ENCODE measurements at places on chromosomes 1 and 21.

DNA sequence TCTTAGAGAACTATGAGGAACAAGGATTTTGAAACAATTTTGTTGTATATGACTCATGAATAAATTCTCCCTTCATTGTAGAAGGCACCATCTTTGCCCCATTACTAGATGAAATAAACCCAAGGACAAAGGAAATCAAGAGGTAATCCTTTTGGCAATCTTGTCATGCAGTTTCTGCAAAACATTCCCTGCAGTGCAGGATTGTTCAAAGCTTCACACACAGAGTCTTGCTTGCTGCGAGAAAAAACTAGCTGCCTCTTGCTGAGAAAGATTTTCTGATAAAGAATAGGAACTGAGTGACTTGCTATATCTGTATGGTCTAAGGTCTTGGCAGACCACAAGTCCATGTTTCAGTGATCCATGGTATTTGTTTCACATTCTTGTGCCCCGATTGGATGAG is 657.4 kb upstream of the ADGRL4 start:
- DNase-seq = no peak

- DNase-seq = no peak
Measured at GRCh38 chr21:28752131-28752530, 240.5 kb downstream of the LTN1 start.

DNA sequence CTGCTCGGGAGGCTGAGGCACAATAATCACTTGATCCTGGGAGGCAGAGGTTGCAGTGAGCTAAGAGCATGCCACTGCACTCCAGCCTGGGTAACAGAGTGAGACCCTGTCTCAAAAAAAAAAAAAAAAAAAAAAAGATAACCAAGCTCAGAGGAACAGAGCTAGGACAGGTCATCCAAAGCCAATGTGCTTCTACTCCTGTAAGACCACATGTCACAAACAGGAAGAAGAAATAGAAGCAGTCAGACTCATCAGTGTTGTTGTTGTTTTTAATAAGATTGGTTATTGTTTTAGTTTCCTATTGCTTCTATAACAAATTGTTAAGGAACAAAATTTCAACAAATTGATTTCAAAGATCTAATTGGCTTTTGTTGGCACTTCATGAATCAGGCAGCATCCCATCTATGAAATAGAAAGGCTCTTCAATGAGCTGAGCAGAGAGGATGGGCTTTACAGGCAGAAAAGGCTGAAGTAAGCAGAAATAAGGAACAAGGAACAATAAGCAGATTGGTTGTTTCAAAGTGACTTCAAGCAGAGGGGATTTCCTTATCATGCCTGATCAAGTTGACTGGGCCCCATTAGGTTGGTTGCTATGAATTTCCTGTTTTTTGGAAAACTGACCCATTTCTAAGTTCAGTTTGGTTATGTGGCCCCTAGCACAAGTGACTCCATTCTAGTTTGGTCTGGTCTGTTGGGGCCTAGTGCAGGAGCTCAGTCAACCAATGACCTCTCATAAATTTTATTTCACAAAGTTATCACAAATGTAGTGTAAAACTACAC is 6.0 kb upstream of the AKNAD1 start:
- DNase-seq = no peak

- no peak for DNase-seq
Measured at GRCh38 chr1:110626889-110627288, 20.7 kb upstream of the KCNA2 start.

GRCh38 chr1:9643351-9644256 is 7.9 kb upstream of the PIK3CD start:
- no peak for DNase-seq

DNA sequence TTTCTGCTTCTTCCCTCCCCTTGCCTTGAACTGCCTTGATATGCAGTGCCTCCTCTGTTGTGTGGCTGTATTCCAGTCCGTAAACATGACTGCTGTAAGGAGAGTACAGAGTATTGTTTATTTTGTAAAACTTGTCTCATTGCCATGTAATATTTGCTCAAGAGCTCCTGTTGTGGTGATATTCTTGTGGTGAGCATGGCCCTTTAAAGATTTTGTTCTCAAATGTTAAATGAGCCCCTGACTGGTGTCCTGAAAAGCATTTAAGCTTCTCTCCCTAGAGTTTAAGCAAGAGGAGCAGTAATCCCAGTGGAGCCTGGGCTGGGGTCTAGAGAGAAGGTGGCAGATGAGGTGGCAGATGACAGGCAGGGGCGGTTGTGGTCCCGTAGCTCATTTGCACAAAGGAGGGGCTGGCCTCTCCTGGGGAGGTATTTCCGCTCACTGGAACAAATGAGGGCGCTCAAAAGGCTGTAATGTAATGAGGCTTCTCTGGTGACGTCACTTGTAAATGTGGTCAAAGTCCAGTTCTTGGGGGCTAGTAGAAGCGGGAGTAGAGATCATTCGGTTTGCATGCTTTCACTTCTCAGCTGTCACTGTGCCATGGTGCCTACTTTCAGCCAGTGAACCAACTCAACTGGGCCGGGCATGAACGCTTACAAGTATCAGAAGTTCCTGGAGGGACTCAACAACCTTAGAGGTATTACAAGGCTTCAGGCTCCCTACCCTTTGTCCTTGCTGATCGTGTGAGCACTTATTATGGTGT is 46.0 kb upstream of the MACF1 start:
- no peak for DNase-seq

DNA sequence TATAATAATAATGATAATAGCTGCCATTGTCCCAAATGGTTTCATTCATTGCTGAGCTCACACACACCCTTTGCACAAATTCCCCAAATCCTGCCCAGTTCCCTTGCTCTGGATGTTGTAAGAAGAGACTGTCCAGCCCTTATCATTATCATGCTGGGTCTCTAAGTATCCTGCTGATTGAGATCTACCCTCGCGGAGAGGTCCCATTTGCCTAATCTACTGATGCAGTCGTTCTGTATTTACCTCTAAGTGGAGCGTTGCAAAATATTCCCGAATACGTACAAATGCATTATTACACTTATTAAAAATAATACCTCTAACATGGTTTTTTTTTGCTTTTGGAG is 51.2 kb downstream of the TNFRSF8 start:
- no peak for DNase-seq

DNA sequence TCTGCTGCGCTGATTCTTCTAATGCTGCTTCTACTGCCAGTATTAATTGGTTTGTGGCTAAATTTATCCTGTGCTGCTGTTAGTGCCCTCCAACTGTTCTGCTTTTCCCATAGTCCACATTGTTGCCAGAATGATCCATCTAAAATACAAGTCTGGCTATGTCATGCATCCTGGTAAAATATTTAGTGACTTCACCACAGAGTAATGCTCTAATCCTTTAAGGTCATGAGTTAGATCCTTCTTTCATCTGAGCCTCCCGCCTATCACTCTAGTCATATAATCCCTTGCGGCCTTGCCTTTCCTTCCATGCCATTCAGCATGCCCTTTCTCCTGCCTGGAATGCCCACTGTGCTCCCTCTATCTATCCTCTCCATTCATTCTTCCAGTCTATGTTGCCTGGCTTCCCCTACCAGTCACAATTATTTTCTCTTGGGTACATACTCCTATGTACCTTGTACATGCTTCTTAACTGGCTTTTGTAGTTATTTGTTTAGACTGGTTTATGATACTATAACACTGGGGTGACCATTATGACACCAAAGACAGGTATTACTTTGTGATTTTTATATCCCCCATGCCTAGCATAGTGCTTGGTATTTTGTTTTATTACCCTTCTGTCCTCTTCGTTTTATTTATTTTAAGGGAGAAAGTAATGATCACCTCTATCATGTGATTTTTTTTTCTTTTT is 144.0 kb downstream of the MAGI3 start:
- no peak for DNase-seq

GRCh38 chr1:229753764-229754551 is 127.9 kb downstream of the URB2 start:
- DNase-seq = no peak

DNA sequence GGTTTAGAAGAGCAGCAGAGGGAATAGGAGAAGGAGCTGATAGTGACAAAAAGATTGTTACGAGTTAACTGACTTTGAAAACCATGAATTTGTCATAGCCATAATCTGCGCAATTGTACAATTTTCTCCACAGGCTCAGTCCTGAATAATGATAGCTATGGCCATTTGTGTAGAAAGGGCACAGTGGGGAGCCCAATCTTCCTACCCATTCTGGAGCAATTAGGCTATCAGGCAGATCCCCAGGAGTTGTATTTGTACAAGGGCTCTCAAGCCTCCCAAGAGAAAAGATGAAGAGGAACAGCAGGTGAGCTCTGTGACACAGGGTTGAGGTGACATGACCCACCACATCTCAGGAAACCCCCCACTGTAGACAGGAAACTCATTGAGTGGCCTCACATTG is 42.1 kb upstream of the SAMD13 start:
- no peak for DNase-seq

DNA sequence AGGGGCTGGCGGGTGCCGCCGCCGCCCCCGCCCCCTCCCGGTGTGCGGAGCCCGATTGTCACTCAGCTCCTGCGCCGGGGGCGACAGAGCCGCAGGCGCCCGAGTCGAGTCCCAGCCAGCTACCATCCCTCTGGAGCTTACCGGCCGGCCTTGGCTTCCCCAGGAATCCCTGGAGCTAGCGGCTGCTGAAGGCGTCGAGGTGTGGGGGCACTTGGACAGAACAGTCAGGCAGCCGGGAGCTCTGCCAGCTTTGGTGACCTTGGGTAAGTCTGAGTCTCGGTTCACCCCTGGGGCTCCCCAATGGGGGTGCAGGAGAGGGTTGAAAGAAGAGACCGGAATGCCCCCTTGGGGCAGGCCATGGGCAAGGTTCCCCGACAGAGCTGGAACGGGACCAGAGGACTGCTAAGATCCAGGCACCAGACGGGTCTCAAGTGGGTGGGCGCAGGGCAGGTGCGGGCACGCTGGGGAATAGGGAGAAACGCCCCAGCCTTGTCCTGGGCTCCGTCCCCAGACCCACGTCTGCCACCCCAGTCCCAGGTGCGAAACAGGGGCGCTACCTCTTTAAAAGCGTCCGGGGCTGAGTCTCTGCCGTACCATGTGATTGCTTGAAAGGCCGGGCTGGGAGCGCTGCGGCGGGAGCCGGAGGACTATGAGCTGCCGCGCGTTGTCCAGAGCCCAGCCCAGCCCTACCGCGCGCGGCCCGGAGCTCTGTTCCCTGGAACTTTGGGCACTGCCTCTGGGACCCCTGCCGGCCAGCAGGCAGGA is at the start of gene ADORA1:
ADORA1 (plus strand) TSS at position 61 of the 765 bp plus-strand sequence. CDS start 1,116 bp downstream, outside the sequence.
- no peak for DNase-seq

DNA sequence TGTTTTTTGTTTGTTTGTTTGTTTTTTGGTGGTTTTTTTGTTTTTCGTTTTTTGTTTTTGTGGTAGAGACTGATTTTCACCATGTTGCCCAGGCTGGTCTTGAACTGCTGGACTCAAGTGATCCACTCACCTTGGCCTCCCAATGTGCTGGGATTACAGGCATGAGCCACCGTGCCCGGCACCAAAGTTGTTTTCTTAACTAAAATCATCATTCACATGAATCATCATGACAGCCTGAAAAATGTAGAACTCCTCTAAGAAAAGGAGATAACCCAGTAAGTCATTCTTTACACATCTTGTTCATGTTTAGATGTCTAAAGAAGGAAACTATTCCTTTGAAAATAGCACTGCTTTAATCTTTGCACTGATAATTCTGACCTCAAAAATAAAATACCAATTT is 37.5 kb downstream of the DISP1 start:
- no peak for DNase-seq

DNA sequence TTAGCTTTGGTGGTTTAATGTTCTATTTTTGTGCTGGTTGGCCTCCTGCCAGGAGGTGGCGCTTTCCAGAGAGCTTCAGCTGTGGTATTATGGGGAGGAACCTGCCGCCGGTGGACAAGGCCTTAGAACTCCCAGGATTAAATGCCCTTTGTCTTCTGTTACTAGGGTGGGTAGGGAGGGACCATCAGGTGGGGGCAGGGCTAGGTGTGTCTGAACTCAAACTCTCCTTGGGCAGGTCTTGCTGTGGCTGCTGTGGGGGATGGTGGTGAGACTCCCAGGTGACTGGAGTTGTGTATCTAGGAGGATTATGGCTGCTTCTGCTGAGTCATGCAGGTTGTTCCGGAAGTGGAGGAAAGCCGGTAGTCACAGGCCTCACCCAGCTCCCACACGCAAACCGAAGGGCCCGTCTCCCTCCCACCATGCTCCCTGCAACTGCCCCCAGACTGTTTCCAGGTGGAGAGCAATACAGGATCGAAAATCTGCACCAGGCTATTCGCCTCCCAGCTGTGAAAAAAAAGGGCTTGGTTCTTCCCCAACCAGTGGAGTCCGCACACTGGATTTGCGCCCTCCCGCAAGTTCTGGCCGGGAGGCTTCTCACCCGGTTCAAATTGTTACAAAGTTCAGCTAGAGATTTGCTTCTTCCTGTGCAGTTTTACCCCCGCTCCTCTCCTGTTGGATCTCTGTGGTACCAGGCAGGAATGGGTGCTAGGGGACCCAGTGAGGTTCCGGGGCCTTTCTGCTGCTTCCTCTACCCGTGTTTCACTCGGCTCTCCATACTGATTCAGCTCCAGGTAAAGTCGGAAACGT is 220.5 kb downstream of the CENPF start:
- no peak for DNase-seq

DNA sequence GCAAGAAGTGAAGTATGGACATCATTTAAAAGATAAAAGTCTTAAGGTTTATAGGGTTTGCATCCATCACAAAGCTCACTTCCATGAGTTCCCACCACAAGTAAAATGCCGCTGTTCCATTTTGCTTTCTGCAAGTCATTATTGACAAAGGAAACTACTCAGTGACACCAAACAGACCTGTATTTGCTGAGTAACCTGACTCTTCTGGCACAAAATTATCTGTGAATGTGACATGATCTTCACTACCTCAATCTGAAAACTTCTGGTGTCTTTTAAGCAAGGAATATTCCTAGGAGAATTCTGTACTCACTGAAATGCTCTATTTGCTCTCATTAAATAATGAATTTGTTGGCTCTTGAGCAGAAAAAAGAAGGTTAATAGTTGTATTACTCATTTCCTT is 1077.4 kb upstream of the ADGRL4 start:
- DNase-seq = no peak

DNA sequence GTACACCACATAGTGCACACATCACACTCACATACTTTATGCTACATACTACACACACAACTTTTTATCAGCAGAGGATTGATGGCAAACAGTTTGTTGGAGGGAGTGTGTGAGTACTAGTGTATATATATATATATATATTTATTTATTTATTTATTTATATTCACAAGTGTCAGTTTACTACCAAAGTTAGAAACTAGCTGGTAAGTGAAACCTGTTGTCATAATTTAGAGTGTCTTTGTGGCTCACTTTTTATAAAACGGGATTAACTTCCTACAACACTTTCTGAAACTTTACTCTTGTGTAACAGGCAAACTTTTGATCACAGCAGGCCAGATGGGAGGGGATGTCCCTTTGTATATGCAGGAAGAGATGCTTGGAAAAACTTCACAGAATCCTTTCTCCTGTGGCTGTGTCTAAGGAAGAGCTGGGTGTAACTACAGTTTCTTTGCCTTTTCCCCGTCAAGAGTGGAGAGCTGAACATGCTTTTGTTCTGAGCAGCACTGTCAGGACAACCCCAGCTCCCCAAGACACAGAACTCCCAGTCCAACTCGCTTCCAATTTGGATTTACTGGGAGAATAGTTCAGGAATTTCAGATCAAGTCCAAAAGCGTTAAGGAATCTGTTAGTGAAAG is 1.9 kb upstream of the SAMD13 start:
- DNase-seq = no peak

All from stimulated activated CD8-positive, alpha-beta memory T cell treated with anti-CD3 and anti-CD28 coated beads, Interleukin-2, amount 100 ng/mL, for 1 hour (primary cell).